ENCODE measurements at places on chromosomes 1 and 21.

- DNase-seq, result no peak
Observed at GRCh38 chr1:231792634-231793033, 166.0 kb downstream of the DISC1 start.

DNA sequence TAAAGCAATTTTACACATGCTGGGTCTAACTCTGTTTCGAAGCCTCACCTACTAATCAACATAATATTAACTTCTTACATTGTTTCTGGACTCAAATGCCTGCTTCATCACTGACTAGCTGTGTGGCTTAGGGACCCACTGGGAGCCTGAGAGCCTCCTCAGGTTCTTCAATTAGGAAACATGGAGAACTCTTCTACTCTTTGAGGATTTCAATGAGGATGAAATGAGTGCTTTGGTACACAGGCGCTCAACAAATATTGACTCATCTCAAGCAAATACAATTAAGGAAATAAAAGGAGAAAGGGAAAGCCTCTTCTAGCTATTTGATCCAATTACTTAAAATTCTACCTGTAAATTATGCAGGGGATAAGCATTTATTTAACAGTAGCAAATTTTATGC is 84.4 kb upstream of the JAK1 start:
- no peak for DNase-seq

DNA sequence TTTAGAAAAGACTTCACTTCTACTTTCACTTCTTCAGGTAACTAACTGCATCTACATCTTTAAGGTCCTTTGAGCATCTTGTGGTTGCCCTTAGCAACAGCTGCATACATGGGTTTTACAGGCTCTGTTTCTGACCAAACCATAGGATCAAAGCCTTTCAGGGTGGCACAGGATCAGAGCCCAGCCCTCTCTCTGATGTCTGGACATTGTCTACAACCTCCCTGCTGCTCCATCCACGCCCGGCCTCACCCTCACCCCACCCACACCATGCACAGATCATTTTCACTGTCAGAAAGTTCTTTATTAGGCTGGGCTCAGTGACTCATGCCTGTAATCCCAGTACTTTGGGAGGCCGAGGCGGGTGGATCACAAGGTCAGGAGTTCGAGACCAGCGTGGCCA is 5.2 kb downstream of the NCF2 start:
- no peak for DNase-seq

GRCh38 chr1:164720440-164721227 is 161.7 kb downstream of the PBX1 start:
- no peak for DNase-seq

DNA sequence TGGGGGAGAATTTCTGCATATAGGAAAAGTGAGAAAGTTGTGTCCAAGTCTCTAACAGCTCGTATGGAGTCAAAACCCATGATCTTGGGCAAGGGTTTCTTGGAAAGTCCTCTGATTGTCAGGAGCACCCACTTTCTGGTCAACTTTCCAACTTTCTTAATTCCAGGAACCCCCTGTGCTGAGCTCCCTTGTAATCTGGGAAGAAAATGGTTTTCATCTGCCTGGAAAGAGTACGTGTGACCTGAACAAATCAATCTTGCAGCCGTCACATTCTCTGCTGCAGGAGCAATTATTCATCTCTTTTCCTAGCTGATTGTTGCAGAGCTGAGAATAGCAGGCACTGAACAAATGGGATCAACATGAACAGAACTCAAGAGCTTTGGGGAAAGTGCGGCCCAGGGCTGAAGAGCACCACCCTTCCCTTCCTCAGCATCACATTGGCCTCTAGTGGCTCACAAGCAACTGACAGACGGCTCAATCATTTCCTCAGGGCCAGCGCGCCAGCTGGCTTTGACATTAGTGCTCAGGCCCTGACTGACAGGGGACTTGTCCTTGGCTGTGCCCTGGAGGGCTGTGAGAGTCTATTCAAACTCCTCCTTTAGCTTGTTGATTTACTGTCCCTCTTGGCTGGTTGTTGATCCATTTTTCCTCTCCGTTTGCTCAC is 295.2 kb downstream of the HLX start:
- no peak for DNase-seq

DNA sequence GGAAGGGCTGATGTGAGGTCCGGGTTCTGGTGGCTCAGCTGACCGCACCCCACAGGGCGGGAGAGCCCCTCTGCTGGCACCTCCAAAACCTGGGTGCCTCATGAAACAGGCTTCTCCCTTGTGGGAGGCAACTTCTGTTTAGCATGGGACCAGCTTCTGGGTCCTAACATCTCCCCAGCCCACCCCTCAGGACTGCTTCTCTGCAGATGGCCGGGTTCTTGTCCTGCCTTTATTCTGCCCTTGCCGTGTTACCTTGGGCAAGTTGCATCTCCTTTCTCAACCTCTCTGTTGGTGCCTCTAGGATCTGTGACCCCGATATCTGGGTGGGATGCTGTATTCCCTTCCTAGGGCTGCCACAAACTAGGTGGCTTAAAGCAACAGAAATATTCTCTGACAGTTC is 15.0 kb upstream of the TTC22 start:
- no peak for DNase-seq

GRCh38 chr21:45823100-45823681 is 158.4 kb upstream of the COL6A1 start:
- DNase-seq, result no peak

GRCh38 chr1:72483846-72484357 is 201.6 kb upstream of the NEGR1 start:
- no peak for DNase-seq

DNA sequence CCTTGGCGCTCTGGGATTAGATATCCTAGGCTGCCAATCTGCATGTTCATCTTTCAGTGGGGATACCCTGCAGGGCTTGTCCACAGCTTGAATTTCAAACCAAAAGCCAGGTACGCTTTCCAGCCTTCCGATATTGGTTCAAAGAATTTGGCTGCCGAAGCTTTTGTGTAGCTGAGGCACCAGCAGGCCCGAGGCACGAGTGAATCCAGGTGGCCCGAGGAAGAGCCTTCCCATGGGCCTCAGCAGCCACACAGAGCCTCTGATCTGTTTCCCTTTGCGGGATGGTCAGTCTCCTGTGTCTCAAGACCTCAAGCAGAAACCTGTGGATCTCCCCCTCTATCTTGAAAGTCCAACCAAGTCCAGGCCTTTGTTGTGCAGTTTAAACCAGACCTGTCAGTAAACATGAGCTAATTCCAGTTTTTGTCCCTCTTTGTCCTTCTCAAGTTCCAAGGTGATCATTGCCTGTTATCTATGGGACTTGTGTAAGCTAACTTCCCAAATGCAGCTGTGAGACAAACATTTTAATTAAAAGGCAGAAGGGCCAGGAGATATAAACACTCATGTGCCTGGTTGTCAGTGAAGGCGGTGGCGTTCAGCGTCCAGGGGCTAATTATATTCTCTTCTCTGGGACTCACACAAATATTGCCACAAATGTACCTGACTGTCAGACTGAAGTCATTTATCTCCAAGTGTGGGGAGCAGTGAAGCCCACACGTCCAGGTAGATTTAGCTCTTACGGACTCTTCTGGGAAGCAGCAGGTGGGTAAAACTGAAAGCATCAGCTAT is 30.6 kb downstream of the VANGL1 start:
- no peak for DNase-seq

DNA sequence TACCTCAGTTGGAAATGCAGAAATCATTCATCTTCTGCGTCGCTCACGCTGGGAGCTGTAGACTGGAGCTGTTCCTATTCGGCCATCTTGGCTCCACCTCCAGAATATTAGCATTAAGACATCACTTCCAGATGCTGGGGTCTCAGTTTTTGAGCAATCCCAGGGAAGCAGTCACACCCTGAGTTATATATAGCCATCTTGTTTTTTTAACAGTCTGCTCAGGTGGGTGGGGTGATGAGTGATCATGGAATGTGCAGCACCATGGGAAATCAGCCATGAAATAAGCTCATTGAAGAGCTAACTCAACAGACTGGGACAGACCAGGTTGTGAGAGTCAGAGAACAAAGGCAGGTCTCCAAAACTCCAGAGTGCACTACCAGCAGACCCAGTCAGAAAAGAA is 27.0 kb upstream of the HMGB4 start:
- DNase-seq, result no peak

- no peak for DNase-seq
Observed at GRCh38 chr1:29592261-29592615, 355.9 kb downstream of the PTPRU start.

GRCh38 chr1:177209357-177209756 is 38.6 kb downstream of the BRINP2 start:
- peak; percentile 61 for DNase-seq

DNA sequence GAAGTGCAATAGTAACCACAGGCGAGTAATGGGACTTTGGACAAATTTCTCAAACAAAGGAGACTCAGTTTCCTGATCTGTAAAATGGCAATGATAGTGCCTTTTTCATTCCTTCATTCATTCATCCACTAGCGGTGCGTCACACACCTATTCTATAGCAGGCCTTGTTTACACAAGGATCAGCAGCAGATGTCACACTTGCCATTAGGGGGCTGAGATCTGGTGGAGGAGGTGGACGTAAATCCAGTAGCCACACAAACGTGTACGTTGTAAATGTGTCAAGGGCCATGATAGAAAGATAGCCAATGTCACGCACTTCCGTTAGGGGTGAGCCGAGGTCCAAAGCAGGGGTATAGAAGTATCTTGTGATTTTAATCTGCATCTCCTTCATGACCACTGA is 34.2 kb downstream of the SERINC2 start:
- no peak for DNase-seq

DNA sequence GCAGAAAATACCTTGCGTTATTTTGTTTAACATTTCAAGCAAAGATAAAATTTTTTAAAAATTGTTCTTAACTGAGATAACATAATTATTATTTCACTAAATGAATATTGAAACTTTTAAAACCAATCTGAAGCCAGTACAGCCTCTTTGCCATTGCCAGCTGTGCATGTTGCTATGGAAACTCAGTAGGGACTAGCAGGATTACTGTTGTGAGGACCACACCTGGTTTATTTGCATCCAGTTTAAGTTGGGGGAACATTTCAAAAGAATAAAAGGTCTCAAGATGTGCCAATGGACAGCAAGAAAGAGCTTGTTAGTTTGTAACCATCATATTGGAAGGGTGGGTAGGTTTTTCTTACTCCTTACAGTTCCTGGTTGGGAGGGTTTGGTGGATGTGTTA is 80.7 kb downstream of the POU2F1 start:
- DNase-seq, result no peak

DNA sequence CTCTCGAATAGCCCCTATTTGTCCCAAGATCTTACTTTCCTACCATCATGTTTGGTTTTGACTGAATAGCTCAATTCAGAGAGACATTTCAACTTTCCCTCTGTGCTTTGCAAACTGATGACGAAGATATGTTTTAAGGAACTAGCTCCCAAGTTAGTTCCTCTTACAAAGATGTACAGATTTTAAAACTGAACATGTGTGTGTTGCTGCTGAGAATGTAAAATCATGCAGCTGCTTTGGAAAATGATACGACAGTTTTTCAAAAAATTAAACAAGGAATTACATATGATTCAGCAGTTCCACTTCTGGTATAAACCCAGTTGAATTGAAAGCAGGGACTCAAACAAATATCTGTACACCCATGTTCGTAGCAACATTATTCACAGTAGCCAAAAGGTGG is 33.6 kb downstream of the KIF26B start:
- DNase-seq, result no peak

GRCh38 chr1:5954964-5955363 is 37.3 kb downstream of the NPHP4 start:
- no peak for DNase-seq

- no peak for DNase-seq
Observed at GRCh38 chr1:246988316-246988715, 19.5 kb downstream of the ZNF695 start.
